ENCODE measurements at places on chromosomes 11 and 22.

- DNase-seq = no peak
These were observed 949 bp downstream of the TP53AIP1 start for GRCh38 chr11:128941573-128942271.

GRCh38 chr11:62131170-62131464, 7.3 kb downstream of the INCENP start:
- no peak for DNase-seq

- peak; percentile 97 for DNase-seq
These were observed 683 bp downstream of the PLA2G6 start for GRCh38 chr22:38180841-38181452.

GRCh38 chr11:109808569-109808968, 284.6 kb upstream of the ZC3H12C start:
- DNase-seq = peak; percentile 49

Measured in inflammatory macrophage treated with lipopolysaccharide for 1 hour (primary cell).